Cardiac septum (tissue), 1 donor: ENCODE measurements at places on chromosomes 4 and X. TPM values are rescaled to one million over a fixed set of nuclear protein-coding genes. Genes with fewer than 3 reads are reported as not detected.

The KLHL34 gene
- 9.1 TPM for total RNA-seq

The PIN4 gene
- total RNA-seq, result 8.5 TPM

The GPC3 gene
- 1.6 TPM for total RNA-seq

The FAM9B gene
- not detected for total RNA-seq

The TMSB15C gene
- 0.24 TPM for total RNA-seq

The TMEM156 gene
- total RNA-seq, result not detected

The PLAC8 gene
- total RNA-seq, result 1.2 TPM

The GPM6B gene
- 2.0 TPM for total RNA-seq
